IMR-90 (cell line): ENCODE measurements at places on chromosomes 1 and 21. TPM values are rescaled to one million over a fixed set of nuclear protein-coding genes. Genes with fewer than 3 reads are reported as not detected.

Gene BCAR3
- total RNA-seq: 46.4 TPM in 2 replicates

Gene LRRC71
- not detected in 2 replicates for total RNA-seq

Gene G0S2
- total RNA-seq: 0.36 and 1.9 TPM in 2 replicates

Gene C8A
- not detected in 2 replicates for total RNA-seq

Gene THEM4
- 7.3 and 8.3 TPM in 2 replicates for total RNA-seq

DNA sequence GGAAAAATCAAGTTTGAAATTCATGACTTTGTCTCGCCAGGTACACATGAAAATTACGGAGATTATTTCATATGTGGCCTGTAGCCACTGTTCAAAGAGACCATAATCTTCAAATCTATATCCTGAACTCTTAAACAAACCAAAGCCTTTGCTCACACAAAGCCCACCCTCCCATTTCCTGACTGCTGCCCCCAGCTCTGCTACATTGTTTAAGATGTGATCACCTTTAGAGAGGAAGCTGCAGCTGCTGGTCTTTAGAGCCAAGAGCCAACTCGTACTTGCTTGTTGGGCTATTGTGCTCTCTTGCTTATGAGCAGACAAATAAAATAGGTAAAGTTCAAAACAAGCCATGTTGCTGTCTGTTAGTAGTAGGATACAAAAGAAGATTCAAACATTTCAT is 71.9 kb downstream of the DTL start:
- no peak overlapping the region for H3K27ac ChIP-seq
- H3K27me3 ChIP-seq: no peaks in the 10 kb centered on the region
- no peaks in the 10 kb centered on the region for H3K36me3 ChIP-seq
- H3K4me3 ChIP-seq: no peak overlapping the region
- H3K4me1 ChIP-seq: peaks cover 5% of the 10 kb centered on the region; the same call in 1 of the 2 replicates
- DNase-seq: no peak

DNA sequence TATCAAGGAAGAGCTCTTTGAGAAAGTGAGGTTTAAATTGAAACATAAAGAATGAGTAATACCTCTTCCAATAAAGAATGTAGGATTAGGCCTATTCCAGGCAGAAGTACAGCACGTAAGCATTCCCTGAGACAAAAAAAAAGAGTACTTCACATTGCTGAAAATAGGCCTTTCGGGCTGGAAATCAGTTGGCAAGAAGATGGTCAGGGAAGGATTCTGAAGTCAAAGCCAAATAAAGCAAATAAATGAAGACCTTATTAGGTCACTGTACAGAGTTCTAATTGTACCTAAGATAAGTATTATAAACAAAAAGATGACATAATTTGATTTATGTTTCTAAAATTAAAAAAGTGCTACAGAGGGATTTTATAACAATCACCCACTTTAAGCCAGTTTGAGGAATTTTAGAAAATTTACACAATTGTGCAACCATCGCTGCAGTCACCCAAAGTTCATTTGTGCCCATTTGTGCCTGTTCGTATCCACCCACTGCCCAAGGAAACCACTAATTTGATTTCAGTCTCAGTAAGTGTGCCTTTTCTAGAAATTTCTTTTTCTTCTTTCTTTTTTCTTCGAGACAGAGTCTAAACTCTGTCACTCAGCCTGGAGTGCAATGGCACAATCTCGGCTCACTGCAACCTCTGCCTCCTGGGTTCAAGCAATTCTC is 58.6 kb downstream of the FMO4 start:
- H3K36me3 ChIP-seq: no peaks in the 10 kb centered on the region
- H3K27ac ChIP-seq: no peak overlapping the region
- H3K27me3 ChIP-seq: no peaks in the 10 kb centered on the region
- no peak overlapping the region for H3K4me3 ChIP-seq

DNA sequence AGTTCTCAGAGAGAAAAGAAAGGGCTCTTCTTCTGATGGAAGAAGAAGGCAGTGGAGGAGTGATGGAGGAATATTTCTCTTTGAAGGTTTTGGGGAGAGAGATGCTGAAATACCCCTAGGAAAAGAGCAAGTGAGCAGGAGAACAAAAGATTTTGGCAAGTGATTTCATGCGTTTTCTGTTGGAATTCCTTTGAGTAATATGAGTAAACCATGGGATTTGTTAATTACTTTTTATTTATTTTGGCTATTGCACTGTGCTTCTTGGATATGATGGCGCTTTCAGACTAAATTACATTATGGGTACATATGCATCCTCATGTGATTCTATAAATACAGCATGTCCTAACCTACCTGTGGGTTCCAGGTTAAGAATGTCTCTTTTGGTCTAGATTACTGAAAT is 210.1 kb upstream of the PTGFR start:
- DNase-seq: no peak
- no peaks in the 10 kb centered on the region for H3K36me3 ChIP-seq
- H3K27me3 ChIP-seq: no peaks in the 10 kb centered on the region
- H3K4me1 ChIP-seq: peaks cover 19% of the 10 kb centered on the region; the same call in 1 of the 2 replicates

GRCh38 chr1:196155586-196155985 is 452.7 kb downstream of the KCNT2 start:
- no peaks in the 10 kb centered on the region; the same call in 1 of the 2 replicates for H3K4me1 ChIP-seq
- H3K4me3 ChIP-seq: no peak overlapping the region
- DNase-seq: no peak
- H3K27me3 ChIP-seq: no peaks in the 10 kb centered on the region
- no peaks in the 10 kb centered on the region for H3K36me3 ChIP-seq
- H3K27ac ChIP-seq: no peak overlapping the region
